Epithelial cell of esophagus (primary cell): ENCODE measurements at places on chromosomes 1 and 21.
A peak's percentile ranks its signal among the peaks of the same experiment; 100 is the strongest.

DNA sequence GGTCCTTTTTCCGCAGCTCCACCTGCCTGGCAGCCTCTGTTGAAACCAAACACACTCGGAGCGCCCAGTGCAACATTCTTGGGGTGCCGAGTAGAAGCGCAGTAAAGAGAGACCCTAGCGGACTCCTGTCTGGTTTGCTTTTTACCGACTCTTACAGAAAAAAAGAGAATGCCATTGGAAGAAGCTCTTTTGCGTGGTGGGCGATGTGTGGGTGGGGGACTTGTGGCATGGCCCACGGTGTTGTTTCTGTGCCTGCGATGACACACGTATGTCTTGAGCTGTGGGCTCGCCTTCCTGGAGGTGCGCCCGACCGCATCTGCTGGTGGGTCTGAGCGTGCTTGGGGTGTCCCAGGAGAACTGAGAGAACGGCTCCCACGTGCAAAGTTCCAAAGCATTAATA lies 7.3 kb upstream of the BARHL2 start:
- DNase-seq, result no peak

GRCh38 chr1:21651214-21652042 lies 17.7 kb downstream of the RAP1GAP start:
- peak; percentile 27 for DNase-seq

DNA sequence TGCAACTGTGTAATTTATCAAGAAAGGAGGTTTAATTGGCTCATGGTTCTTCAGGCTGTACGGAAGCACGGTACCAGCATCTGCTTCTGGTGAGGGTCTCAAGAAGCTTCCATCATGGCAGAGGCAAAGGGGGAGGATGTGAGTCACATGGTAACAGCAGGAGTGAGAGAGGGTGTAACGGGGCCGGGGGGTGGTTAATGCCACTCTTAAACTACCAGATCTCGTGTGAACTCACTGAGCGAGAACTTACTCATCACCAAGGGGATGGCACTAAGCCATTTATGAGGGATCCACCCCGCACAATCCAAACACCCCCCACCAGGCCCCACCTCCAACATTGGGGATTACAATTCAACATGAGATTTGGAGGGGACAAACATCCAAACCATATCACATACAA lies 21.0 kb upstream of the IFFO2 start:
- no peak for DNase-seq

- peak; percentile 81 for DNase-seq
Observed at GRCh38 chr1:54153535-54154439, 987 bp upstream of the CDCP2 start.

- DNase-seq, result no peak
Observed at GRCh38 chr21:43341378-43342161, 85.4 kb downstream of the SIK1 start.

DNA sequence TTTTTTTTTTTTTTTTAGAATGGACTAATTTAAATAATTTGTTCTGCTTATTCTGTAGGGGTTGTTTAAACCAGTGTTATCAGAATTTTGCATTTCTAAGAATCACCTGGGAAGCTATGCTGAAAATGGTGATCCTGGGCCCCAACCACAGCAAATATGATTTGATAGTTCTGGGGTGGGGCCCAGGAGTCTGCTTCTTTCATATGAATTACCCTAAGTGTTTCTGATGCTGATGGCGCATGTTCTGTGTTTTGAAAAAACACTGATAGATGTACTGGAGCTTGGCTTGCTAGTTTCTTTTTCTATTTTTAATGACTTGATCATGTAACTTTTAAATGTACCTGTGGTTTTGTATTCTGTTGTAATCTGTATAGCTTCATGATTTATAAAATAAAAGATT lies 89.3 kb downstream of the CDC14A start:
- DNase-seq, result no peak

- no peak for DNase-seq
Observed at GRCh38 chr1:57138432-57139078, 172.7 kb upstream of the C8B start.

- peak; percentile 81 for DNase-seq
Observed at GRCh38 chr1:172970186-172970585, 80.6 kb downstream of the TNFSF18 start.

- no peak for DNase-seq
Observed at GRCh38 chr1:77290576-77290975, 8.8 kb downstream of the AK5 start.

DNA sequence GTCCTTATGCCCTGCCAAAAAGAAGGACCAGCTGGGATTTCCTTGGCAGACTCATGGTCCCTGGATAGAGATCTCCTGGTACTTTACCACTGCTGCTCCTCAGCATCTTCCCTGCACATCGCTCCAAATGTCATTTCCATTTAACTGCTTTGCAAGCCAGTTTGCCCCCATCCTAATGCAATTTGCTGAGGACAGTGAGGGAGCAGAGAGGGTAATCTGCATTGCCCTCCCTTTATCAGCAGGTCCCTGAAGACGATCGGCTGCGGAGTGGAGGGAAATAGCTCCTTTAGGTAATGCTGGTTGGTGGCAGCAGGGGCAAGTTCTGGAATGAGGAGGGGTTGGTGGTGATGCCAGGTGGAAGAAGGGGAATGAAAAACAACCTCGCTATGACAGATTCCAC lies 2.7 kb downstream of the PLXNA2 start:
- DNase-seq, result no peak

DNA sequence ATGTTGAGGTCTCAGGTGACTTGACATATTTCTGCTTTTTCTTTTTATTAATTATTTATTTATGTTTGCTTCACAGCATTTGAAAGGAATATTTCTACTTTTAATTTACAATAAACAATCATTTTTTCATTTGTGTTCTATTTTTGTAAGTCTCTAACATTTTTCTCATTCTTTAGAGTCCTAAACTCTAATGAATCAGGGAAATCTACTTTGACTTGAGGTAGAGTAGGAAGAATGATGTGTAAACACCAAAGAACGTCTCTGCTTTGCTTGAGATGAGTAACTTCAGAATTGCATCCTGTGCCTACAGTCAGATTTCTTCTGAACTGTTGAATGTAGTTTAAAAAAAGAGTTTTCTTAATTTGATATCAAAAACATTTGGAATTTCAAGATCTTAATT lies 65.2 kb downstream of the CNST start:
- peak; percentile 47 for DNase-seq

GRCh38 chr21:46362946-46363345 lies 39.0 kb downstream of the PCNT start:
- no peak for DNase-seq

DNA sequence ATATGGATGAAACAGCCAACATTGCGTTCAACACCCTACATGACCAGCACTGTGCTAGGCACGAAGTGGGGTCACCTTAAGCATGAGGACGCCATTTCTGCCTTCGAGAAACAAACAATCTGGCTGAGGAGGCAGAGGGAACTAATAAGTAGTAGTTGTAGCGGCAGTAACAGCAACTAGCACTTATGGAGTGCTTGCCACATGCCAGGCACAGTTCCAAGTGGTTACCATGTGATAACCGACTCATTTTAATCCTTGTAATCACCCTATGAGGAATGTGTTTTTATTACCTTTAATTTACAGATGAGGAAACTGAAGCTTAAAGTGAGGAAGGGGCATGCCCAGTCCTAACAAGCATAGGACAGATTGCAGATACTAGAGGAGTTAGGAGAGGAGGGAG lies 33.7 kb downstream of the KCND3 start:
- peak; percentile 56 for DNase-seq
